Activated CD4-positive, alpha-beta memory T cell treated with anti-CD3 and anti-CD28 coated beads for 36 hours (primary cell): ENCODE measurements at places on chromosomes 6 and 20.

GRCh38 chr20:53411129-53411528 is 182.5 kb downstream of the ZNF217 start:
- DNase-seq: no peak

DNA sequence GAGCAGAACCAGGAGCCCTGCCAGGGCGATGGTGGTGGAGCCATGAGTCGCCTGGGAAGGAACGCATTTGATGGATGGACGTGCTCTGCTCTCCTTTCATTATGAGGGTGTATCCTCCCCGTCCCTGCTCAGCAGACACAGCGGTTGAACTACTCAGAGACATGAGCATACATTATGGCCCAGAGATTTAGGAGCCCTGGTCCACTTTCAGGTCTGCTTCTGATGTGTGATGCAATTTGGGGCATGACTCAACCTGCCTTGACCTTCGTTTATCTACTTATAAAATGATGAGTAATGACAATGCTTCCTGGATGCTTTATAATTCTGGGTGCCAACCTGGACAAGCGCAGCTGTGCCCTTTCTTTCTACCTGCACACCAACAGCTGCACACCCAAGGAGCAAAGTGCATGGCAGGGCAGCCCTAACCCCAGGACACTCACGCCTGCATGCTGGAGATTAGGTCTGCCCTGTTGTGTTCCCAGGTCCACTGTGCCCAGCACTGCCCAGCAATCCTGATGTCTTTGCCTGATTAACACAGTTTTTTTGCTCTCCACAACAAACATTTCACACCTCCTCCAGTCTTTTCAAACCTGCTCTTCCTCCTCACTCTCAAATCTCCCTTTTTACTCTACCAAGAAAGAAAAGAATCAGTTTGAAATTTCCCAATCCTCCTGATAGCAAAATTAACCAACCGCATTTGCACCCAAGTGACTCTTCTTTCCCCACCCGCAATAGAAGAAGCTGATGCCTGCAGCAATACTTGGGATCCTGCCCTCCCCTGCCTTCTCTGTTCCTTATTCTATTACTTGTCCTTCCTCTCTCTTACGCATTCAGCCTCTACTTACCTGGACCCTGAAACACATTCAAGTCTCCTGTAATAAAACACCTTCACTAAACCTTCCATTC is 81.2 kb downstream of the EZR start:
- DNase-seq: no peak

- DNase-seq: no peak
Observed at GRCh38 chr6:33777398-33778388, 11.2 kb downstream of the LEMD2 start.

- no peak for DNase-seq
Observed at GRCh38 chr6:163355426-163355991, 59.0 kb upstream of the QKI start.

- DNase-seq: no peak
Observed at GRCh38 chr20:60010689-60011458, 52.7 kb downstream of the CDH26 start.
